ENCODE measurements at places on chromosomes 12 and 14. TPM values are rescaled to one million over a fixed set of nuclear protein-coding genes. Genes with fewer than 3 reads are reported as not detected.
A peak's percentile ranks its signal among the peaks of the same experiment; 100 is the strongest.

DNA sequence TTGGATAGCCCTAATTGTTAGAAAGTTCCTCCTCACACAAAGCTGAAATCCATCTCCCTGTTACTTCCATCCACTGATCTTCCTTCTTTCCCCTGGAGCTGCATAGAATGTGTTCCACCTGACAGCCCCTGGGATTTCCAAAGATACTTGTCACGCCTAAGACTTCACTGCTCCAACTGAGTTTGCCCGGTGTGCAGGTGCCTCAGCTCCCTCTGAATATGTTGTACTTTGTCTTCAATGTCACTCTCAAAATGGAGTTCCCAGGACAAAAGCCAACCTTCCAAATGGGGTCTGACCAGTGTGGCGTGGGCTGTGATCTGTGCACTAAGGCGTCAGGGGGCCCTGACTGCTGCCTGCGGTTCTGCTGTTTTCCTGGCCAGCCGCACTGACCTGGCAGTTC, 42.8 kb downstream of the CACNA2D4 start:
- H3K4me3 ChIP-seq, result no peak overlapping the region
- H3K27ac ChIP-seq, result no peak overlapping the region
- no peaks in the 10 kb centered on the region for H3K36me3 ChIP-seq
- H3K4me1 ChIP-seq, result no peaks in the 10 kb centered on the region

- peak; percentile 41 for DNase-seq
- no peaks in the 10 kb centered on the region for H3K27me3 ChIP-seq
- H3K36me3 ChIP-seq, result no peaks in the 10 kb centered on the region
- no peak overlapping the region for H3K4me3 ChIP-seq
- no peak overlapping the region for H3K27ac ChIP-seq
Measured at GRCh38 chr12:87413784-87414183, 615.4 kb downstream of the C12orf50 start.

GRCh38 chr14:99603471-99604277, at the start of gene CCDC85C:
Gene CCDC85C, minus strand, starts transcription at chr14:99604207. Its CDS starts 248 bp downstream, at chr14:99603959.
- no peaks in the 10 kb centered on the region for H3K36me3 ChIP-seq
- DNase-seq, result peak; percentile 92
- peaks cover 21% of the 10 kb centered on the region for H3K4me1 ChIP-seq
- H3K4me3 ChIP-seq, result peak within 1 kb of the TSS; percentile 84

- H3K27me3 ChIP-seq, result no peaks in the 10 kb centered on the region
- no peak overlapping the region for H3K27ac ChIP-seq
Measured at GRCh38 chr12:29533815-29534489, 36.5 kb upstream of the OVCH1 start.

GRCh38 chr12:46360370-46360769, 12.2 kb downstream of the SLC38A2 start:
- H3K27ac ChIP-seq, result peak overlapping the region; percentile 4
- no peaks in the 10 kb centered on the region for H3K27me3 ChIP-seq
- DNase-seq, result no peak
- peaks cover 69% of the 10 kb centered on the region for H3K36me3 ChIP-seq
- H3K4me1 ChIP-seq, result peaks cover 13% of the 10 kb centered on the region

ELK3 gene
- 30.1 TPM for total RNA-seq

MYH7 gene
- total RNA-seq, result not detected

PPFIA2 gene
- 3.3 TPM for total RNA-seq

MGAT2 gene
- total RNA-seq, result 63.0 TPM
